Retina (tissue), 1 donor: ENCODE measurements at places on chromosomes 2 and 18.

DNA sequence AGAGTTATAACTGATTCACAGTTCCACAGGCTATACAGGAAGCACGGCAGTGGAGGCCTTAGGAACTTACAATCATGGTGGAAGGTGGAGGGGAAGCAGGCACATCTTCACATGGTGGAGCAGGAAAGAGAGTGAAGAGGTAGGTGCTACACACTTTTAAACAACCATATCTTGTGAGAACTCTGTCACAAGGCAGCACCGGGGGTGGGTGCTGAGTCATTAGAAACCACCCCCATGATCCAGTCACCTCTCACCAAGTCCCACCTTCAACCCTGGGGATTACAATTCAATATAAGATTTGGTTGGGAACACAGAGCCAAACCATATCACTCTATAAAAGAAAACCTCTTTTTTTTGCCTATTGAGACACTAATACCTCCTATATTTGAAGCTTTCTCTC, 1108.5 kb upstream of the CDH2 start:
- DNase-seq, result no peak

- DNase-seq, result no peak
Measured at GRCh38 chr2:56801770-56802169, 618.0 kb downstream of the CCDC85A start.

GRCh38 chr2:190794790-190795189, 85.8 kb upstream of the GLS start:
- DNase-seq, result no peak

- DNase-seq, result peak; percentile 73
Measured at GRCh38 chr2:69741229-69741574, 732 bp upstream of the ANXA4 start.

DNA sequence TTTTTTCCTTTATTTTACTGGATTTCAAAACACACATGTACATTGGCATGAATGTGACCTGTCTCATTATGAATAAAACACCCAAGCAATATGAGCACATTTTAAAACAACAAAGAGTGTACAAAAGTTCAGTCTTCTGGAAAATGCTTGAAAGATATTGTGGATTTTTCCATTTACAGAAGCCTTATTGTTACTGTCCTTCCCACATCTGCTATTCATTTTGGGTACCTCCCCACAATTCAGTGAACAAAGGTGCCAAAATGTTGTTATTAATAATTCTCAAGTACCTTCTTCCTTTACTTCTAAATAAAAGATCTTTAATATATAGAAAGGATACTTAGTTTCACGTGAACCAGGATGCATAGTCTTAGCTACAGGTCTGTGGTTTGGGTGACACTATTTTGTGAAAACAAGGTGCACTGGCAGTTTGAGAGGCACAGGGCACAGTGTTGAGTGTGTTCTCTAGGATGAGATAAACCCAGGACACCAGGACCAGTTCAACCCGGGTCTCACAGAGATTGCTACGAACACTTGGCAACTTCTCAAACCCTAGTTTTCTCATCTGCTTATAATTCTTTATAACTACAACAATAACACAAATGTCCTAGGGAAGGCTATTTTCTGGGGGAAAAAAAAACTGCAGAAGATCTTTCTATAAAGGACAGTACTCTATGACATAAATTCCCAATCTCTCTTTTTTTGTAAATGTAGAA, 84.5 kb upstream of the GALNT5 start:
- DNase-seq, result no peak

- no peak for DNase-seq
Measured at GRCh38 chr18:24499814-24500213, 39.4 kb downstream of the HRH4 start.

DNA sequence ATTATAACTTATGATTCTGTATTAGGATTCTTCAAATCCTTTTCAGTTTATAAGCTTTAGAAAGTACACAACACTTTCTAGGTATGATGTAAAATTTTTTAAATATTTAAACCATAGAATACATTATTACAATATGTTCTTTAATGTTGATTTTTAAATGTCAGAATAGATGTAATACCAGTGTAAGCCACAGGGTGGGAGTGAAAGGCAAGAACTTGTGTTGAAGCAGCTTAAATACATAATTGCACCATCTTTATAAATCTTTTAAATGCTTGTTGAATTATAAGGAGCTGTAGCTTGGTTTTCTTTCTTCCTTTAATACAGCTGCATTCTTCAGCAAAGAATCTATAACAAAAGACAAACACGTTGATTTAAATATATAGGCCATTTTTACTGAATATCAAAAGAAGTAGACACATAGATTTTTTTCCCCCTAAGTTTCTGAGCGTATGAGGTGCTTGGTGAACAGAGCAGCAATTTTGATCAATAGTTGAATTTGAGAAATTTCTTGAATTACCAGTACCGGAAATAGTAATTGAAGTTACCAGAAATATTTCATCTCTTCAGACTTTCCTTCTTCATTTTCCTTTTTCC, 63.0 kb downstream of the TANK start:
- DNase-seq, result no peak

DNA sequence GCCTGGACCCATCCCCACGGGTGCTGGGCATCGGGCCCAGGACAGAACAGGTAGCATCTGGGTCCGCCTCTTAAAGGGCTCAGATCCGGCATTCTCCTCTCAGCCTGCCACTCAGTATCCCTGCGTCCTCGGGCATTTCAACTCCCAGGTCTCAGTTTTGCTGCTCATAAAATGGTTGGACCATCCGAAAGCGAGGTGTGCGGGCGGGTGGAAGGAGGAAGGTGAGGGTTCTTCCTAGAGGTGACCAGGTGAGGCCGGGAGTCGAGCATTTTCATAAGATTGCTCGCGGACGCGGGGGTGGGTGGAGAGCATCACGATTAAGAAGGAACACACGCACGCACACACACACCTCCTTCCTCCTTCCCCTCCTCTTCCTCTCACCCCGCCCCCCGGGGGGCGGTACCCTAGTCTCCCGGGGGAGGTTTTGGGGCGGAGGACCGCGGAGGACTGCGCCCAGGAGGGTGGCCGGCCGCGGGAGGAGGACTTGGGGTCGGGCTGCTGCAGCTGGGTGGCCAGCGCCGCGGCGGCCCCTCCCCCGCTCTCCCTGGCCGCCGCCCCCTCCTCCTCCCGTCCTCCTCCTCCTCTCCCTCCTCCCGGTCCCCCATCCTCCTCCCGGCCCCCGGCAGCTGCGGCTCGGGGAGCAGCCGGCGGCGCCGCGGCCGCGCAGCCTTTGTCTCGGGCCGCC, 97.9 kb upstream of the GPR45 start:
- DNase-seq, result peak; percentile 81

GRCh38 chr2:64173156-64174135, 29.2 kb upstream of the PELI1 start:
- DNase-seq, result no peak

DNA sequence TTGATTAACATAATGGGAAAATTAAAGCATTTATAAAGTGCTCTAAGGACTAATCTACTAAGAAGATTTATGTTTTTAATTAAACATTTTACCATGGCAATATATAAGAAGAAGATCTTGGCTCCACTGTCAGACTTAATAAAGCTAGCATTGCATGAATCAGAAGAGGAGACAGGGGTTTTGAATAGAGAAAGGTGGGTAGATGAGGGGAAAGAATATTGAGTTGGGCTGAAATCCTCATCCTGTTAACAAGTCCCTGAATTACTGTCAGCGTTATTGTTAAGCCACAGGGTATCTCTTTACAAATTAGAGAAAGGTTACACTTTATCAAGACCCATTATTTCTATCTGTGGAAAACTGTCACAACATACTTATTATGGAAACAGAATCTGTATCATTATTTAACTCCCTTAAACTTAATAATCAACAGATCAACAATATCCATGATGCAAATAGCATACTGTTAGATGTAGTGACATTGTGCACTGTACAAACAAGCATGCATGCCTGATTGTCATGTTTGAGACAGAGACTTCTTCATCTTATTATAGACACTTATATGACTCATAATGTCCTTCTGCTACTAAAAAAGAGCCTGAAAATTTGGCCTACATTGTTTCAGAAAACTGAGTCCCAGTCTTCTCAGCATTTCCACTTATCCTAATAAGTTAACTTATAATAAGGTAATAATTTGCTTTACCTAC, 304.1 kb downstream of the NRXN1 start:
- no peak for DNase-seq

DNA sequence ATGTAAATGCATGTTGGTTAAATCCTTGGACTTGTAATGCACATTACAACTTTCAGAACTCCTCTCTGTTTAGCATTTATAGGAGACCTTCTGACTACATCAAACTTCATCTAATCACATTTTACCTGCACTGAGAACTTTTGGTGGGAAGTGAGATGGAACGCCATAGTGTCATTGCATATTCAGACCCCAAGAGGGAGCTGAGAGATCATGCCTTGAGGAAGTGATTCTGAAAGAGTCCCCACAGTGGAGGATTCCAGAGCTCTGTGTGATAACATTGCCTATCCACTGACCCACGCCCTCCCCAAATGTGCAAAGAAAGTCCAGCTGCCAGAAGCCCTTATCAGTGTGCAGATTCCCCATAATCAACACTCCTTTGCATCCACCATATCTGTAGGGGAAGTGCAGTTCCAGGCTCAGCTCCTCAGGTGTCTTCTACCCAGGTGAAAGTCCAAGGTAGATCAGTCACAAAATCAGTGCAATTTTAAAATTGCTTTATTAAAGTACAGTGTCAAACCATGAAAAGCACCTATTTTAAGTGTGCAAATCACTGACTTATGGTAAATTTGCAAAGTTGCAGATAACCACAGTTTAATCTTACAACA, 212.4 kb downstream of the RPIA start:
- peak; percentile 22 for DNase-seq

DNA sequence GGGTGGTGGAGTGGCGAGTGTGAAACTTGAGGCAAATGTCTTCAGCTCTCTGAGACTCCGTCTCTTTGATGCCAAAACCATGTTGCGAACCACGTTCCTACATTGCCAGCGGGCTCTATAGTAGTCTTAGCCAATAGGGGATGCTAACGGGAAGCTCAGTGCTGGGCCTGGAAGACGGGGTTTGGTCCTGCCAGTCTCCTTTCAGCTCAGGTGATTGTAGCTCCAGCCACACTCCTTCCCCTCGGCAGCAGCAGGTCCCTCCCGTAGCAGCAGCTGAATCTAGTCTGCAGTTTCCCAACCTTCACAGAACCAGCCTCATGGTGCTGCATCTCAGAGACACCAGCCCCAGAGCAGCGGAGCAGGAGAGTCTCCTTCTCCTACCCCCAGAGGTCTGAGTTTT, 109.7 kb downstream of the TFCP2L1 start:
- DNase-seq, result no peak

DNA sequence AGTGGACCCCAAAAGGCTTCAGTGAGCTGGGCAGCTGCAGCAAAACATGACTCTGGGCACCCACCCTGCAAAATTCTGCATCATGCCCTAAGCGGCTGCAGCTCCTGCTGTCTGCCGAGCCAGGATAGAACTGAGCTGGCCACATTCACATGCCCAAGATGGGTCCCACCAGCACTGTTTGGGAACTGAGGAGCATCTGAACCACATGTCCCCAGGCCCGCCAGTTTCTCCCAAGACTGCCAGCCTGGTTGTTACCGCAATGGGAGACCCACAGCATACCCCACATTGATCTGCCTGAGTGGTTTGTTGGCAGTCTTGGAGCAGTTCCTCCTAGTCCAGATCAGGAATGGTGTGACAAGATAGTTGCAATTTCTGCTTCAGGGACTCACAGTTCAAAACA, 946.8 kb downstream of the CPS1 start:
- DNase-seq, result no peak

DNA sequence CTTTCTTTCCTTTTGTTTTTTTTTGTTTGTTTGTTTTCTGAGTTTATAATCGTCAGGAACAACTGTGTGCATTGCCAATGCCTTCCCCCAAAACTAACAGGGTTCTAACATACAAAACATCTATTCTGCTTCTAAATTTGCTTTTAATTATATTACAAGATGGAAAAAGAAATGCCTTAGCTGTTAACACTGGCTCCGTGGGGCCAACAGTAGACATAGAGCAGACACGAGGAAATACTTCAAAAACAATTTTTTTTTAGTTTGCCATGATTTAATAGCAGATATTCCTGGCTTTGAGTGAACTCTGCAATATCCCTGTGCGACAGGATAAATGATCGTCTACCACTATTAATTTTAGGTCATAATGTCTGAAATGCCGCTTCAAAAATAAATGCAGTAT, 153.3 kb upstream of the HNRNPA3 start:
- DNase-seq, result no peak

- no peak for DNase-seq
Measured at GRCh38 chr2:66686755-66687154, 251.8 kb downstream of the MEIS1 start.

DNA sequence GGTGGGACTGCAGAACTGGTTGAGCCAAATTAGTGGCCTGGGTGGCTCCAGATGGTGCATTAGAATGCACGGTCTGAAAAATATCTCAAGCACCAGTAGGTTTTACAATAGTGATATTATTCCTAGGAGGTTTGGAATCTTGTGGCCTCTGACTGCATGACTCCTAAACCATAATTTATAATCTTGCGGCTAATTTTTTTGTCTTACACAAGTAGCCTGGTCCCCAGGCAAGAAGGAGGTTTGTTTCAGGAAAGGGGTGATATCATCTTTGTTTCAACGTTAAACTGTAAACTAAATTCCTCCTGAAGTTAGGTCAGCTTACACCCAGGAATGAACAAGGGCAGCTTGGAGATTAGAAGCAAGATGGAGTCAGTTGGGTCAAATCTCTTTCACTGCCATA, 98.9 kb upstream of the ARL4C start:
- no peak for DNase-seq

- DNase-seq, result no peak
Measured at GRCh38 chr2:114762986-114763385, 320.5 kb downstream of the DPP10 start.

- DNase-seq, result no peak
Measured at GRCh38 chr2:203973000-203973399, 36.4 kb downstream of the ICOS start.

DNA sequence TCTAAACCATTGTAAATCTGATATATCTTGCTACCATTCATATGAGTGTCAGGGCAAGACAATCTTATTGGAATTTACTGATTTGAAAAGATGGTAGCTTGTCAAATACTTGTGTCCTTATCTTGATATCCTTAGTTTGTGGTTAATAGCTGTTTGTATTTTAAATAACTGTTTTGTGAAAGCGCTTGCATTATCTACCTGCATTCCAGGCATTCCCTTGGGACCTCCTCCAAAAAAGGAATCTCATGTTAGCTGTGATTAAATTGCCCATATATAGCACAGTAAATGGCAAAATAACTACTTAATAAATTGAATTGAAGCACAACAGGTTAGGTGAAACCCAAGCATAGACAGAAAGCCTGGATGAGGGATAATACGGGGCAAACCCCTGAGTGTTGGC, 13.9 kb downstream of the CNTNAP5 start:
- no peak for DNase-seq

DNA sequence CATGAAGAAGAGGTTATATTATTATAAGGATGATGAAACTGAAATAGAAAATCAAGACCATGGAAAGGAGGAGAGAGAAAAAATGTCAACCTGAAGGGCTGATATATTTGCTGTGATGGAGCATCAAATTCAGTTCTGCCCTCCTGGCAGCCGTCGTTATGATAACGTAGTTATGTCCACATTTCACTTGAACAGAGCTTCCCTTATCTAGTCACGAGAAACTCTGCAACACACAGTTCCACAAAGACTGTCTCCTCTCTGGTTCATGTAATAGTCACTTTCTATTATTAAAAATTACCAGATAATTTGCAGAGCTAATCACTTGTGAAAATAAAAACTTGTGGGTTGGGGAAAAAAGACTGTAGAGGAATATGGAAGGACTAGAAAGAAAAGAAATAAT, 19.5 kb upstream of the RBMS1 start:
- no peak for DNase-seq
